Smooth muscle cell of the coronary artery (primary cell): ENCODE measurements at places on chromosomes 7 and 10. TPM values are rescaled to one million over a fixed set of nuclear protein-coding genes. Genes with fewer than 3 reads are reported as not detected.

The APBB1IP gene
- 5.9 TPM in 1 of 2 replicates, not detected in the other for total RNA-seq

The SAMD9 gene
- total RNA-seq = 6.2 and 12.1 TPM in 2 replicates

The PNLIPRP1 gene
- total RNA-seq = not detected in 2 replicates

The EN2 gene
- under 0.01 TPM in 1 of 2 replicates, not detected in the other for total RNA-seq

The GSTO2 gene
- 0.47 and 1.1 TPM in 2 replicates for total RNA-seq
